ENCODE measurements at places on chromosomes 6 and 20.

GRCh38 chr20:55456316-55456940 is 548.9 kb downstream of the CBLN4 start:
- DNase-seq: no peak

- peak; percentile 70 for DNase-seq
Observed at GRCh38 chr20:63917811-63918210, 22.9 kb downstream of the DNAJC5 start.

DNA sequence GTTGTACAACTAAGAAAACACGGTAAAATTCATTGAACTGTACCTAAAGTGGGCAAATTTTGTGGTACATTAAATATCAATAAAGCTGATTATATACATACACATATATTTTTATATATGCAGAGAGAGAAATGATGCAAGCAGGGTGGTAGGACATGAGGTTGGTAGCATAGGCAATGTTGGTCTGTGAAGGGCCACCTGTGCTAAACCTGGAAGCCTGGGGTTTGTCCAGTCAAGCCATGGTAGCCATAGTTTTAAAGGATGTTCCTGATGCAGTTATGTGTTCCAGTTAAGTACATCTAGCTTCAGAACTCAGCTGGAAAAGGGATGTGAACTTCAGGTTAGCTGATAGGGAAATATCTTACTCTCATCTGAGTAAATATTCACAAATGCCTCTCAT is 60.1 kb downstream of the TRIM38 start:
- no peak for DNase-seq

GRCh38 chr20:3797592-3798372 is 1.7 kb downstream of the CDC25B start:
- no peak for DNase-seq

GRCh38 chr6:160356074-160356744 is 8.0 kb downstream of the SLC22A3 start:
- no peak for DNase-seq

GRCh38 chr6:34465531-34466241 is at the start of gene PACSIN1:
TSS of gene PACSIN1 (plus strand) at chr6:34466076. CDS start at chr6:34526306, 60,230 bp downstream.
- peak; percentile 93 for DNase-seq

DNA sequence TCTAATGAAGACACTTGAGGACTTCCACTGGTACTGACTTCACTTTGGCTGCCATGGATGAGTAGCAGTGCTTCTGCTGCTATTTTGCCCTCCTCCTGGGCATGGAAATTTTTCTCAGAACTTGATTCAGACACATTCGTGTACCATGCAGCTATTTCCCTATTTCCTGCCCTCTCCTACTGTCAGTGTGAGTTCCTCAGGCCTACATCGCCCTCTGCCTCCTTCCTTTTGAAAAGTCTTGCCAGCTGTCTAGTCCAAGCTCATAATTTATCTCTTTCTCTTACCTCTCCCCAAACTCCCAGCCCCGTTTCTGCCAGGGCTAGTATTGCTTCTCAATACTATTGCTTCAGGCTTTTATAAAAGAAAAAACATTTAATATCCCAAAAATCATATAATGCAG is 470.2 kb downstream of the ADGRB3 start:
- no peak for DNase-seq

DNA sequence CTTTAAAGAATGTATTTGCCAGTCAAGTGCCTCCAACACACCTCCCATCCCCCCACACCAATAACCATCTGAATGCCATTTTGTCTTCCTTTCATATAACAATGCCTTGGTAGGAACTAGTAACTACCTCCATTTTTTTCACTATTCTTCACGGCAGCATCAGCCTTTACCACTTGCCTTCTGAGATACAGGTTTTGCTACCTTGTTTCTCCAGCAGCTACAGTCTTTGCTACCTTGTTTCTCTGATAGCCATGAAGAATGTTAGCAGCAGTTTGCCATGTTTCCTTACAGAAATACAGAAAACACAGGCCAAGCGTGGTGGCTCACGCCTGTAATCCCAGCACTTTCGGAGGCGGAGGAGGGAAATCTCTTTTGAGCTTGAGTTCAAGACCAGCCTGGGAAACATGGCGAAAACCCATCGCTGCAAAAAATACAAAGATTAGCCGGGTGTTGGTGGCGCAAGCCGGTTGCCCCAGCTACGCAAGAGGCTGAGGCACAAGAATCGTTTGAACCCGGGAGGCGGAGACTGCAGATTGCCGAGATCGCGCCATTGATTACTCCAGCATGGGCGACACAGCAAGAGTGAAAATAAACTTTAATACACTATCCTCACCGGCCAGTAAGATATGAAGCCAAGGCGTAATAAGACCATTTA is 100.9 kb downstream of the HFE start:
- no peak for DNase-seq

- DNase-seq: peak; percentile 35
Observed at GRCh38 chr6:37168811-37169495, 999 bp upstream of the PIM1 start.

DNA sequence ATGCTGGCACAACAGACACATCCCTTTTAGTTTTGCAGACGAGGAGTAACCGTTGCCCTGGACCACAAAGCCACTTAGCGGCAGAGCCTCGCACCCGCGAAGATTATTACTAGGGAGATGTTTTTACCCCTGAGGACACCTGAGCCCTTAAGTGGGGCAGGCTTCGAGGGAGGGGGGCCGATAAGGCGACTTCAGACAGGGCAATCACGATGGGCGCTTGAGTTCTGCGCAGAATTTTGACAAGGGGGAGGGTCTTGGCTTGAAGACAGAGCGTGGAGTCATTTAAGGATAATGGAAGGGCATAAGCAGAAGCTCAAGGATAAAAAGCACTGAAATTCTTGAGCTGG is 650 bp upstream of the TTK start:
- peak; percentile 12 for DNase-seq

DNA sequence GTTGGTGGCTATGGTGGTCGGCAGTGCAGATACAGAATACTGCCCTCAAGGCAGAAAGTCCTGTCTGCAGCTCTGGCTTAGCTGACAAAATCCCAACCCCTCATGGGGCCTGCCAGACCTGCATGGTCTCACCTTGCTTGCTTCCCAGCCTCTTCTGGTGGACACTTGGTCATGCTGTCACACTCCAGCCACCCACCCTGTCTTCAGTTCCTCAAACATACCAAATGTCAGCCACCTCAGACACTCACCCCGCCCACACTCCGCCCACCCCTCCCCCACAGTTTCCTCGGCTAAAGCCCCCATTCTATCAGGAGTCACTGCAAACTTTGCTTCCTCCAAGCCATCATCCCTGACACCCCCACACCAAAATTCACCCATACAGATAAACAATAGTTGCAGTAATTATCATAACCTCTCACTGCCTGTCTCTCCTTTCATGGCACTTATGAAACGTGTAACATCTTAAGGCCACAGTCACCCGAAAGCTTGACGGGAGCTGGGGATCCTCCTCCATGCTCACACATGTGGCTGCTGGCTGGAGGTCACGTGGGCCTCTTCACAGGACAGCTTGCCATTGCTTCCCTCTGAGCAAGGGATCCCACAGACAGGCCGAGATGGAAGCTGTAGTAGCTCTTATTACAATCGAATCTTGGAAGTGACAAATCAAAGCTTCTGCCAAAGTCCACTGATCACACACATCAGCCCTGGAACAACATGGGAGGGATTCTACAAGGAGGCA is 202.2 kb downstream of the PTPRT start:
- DNase-seq: no peak

DNA sequence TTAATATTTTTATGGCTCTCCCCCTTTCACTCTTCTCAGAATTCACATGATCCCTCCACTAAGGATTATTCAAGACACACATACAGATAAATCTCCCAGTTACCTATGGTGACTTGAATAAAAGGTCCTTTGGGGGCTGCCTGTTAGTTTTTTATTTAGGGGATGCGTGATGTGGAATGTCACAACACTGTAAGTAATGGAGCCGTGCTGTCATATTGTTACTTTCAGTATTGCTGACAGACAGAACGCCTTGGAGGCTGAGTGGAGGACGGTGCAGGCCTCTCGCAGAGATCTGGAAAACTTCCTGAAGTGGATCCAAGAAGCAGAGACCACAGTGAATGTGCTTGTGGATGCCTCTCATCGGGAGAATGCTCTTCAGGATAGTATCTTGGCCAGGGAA is 291.7 kb downstream of the UTRN start:
- no peak for DNase-seq

DNA sequence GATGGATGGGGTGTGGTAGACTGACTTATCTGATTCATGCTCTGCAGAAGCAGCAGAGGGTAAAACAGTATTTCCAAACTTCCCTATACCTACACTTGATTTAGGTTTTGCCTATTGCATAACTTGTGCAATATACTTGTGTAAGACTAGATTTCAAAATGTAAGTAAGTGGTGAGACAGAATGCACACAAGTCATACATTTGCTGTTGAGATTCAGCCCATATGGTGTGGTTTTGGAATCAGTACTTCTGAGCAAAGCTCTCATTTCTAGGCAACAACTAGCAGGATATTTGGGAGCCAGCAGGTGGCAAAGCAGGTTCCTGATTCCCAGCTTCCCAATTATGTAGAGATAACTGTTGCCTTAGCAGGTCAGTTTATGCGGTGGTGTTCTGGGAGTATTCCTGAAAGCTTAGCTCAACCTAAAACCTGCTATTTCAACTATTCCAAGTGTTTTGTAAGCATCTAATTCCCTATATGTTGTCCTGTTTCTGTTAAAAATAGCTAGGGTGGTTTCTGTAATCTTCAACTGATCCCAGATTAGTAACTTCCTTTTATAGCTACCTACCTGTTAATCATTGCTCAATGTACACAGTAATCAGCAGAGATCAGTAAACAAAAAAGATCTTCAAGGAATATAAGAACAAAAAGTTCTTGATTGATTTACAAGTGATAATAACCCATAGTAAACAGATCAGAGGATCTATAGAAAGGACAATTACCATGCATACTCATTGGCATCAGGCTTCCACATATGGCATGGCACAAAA is 8.5 kb upstream of the FABP7 start:
- no peak for DNase-seq

Measured in posterior cingulate gyrus (tissue), 11 donors.